Naive thymus-derived CD8-positive, alpha-beta T cell (primary cell): ENCODE measurements at places on chromosomes 7 and 10.

DNA sequence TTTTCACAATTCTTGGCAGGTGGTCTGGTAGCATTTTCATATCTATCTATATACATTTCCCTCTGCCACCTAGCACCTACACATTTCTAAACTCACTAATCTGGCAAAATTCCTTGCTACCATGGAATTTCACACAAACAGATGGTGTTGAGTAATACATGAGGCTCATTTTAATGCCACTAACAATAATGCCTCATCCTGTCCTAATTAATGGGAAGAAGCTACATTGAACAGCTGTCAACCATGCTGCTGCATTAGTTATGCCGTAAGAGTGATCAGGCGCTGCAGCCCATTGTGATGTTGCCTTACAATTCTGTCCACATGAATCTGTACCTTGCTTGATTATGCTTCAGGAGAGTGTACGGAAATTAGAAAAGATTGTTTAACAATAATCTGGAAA lies 23.2 kb downstream of the COL1A2 start:
- no peak for DNase-seq

- DNase-seq: no peak
These were observed 450.0 kb downstream of the RPS24 start for GRCh38 chr10:78483641-78484040.

DNA sequence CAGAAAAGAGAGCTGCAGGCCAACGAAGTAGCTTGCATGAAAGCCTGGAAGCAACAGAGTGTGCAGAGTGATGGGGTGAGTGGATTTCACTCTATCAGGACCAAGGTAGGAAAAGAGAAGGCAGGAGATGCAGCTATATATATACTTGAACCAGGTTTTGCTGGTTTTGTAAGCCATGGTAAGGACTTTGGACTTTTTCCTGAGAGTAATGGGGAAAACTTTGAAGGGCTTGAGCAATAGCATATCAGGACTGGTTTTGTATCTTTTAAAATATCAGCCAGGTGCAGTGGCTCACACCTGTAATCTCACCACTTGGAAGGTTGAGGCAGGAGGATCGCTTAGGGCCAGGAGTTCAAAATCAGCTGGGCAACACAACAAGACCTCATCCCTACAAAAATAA lies 120.6 kb upstream of the NRP1 start:
- DNase-seq: no peak

DNA sequence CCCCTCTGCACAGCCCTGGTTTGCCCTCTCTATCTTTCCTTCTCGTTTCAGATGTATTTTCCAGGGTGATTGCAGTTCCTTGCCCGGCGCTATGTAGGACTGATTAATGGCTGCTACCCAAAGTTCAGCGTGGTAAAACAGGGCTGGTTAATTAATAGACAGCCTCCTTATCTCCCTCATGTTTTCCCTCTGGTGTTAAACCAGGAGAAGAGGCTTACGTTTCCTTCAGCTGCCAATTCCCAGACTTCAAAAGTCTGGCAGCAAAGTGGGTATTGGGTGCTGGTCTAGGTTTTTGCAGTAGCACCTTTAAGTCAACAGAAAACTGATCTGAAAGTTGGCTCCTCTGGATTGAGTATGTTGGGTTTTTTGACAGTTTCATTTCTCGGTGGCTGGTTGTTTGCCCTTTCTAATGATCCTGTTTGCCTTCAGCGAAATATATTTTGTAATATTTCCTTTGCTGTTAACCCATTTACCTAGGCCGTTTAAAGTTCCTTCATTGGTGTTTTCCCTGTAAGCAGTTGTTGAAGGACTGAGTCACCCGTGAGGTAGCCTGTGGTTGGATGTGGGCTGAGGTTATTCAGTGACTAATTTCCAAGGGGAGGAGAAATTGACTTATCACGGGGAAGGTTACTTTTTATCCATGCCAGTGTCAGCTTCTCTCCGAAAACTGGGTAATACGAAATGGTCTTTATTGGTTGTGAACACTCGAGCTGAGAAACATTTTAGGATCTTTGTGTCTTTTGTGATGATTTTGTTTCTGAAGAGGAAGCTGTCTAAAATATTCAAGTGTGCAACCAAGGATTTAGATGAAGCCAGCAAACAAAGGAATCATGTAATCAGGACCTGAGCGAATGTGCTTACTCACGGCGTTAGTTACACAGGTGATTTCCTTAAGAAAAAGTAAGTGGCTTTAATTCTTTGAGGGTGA lies 257.2 kb downstream of the KIAA1217 start:
- DNase-seq: no peak

GRCh38 chr10:62719061-62719460 lies 85.5 kb upstream of the ADO start:
- no peak for DNase-seq

DNA sequence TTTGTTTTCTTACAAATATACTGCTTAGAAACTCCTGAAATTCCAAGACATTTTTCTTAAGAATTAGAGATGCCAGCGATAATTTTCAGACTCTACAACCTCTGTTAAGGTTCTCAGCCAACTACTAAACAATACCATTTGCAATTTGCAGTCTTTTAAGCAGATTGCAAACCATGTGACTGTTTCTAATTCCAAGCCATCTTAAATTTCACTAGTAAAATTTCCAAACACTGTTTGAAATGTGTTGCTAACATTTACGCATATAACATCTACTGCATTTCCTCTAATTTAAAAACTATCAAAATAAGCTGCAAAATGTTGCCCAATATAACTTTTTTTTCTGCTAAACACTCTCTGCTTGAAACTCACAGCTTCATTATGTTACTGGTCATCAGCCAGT lies 56.0 kb upstream of the MACROH2A2 start:
- no peak for DNase-seq

DNA sequence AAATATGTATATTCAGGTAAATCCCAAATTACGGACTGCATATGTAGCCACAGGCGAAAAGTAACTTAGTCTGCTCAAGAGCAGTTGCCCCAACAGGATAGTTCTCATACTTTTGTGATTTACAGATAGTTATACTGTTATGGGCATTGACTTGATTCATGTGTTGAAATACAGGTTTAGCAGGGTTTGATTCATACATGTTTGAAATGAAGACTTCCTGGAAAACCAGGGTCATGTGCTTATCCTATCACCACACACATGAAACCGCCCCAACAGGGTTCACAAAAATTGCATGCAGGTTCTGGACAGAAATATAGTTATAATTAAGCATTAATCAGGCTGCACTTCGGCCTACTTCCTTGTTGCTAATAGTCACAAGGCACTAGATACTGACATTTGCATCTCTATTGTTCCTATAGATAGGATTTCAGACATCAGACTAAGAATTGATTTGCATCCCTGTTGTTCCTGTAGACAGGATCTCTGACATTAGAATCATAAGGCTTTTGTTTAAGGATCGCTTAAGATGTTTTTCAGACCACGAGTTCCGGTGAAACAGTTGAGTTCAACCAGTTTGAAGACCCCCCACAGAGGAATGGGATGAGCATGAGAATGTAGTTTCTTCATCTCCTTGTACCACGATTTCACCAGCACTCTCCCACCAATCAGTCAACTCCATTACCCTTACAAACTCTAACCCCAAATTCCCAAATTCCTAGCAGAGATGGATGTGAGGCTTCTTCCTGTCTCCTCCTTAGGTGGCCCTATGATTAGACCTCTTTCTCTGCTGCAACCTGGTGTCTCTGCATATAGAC lies 2.0 kb upstream of the ZNF398 start:
- no peak for DNase-seq

GRCh38 chr10:101781984-101782810 lies 1.0 kb downstream of the NPM3 start:
- no peak for DNase-seq

GRCh38 chr10:72851509-72851908 lies 42.0 kb upstream of the OIT3 start:
- no peak for DNase-seq

DNA sequence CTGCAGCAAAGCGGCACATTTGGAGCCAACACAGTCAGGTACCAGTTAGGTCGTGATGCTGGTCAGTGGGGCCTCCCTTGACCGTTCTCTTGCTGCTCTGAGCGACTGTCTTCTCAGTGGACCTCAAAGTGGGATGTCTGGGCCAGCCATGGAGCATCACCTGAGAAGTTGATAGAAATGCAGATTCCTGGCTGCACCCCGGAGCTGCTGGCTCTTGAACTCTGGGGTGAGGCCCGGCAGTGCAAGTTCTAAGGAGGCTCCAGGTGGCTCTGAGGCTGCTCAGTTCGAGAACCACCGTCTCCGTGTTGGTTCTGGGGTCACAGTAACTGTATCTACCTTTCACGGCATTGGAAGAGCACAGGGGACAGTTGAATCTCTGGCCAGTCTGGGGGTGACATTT lies 147.5 kb downstream of the WDR37 start:
- DNase-seq: no peak

- no peak for DNase-seq
These were observed 35.2 kb downstream of the ZNF487 start for GRCh38 chr10:43471935-43472720.

- no peak for DNase-seq
These were observed 157.4 kb downstream of the ST7 start for GRCh38 chr7:117110480-117111315.

DNA sequence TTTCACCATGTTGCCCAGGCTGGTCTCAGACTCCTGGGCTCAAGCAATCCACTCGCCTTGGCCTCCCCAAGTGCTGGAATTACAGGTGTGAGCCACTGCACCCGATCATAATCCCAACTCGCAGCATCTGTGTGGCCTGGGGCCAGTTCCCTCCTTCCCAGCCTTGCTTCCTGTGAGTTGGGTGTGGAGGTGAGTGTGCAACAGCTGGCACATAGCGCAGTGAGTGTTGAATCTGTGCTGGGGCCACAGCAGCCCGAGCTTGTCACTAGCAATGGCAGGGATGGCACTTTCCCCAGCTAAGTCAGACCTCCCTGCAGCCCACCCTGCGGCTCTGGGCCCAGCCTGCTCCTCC lies 12.2 kb downstream of the TMEM184A start:
- no peak for DNase-seq

DNA sequence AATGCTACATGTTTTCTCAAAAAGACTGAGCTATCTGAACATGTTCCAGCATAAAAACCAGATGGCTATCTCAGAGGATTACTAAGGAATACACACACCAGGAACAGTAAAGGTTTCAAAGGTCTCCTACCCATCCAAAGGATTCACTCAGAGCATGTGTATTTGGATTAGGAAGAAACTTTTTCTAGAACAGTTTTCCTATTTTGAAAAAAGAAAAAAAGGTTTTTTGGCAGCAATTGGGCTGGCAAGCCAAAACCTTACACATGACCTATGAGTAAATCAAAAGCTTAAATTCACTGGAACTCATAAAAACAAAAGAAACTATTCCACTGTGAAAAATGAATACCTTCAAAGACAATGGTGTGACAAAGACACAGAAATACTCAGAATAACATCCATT lies 9.6 kb downstream of the TPK1 start:
- no peak for DNase-seq
